EH (cell line): ENCODE measurements at places on chromosomes 16 and 17.

- peak; percentile 77 for DNase-seq
Measured at GRCh38 chr16:51175081-51175480, 24.0 kb upstream of the SALL1 start.

- peak; percentile 26 for DNase-seq
Measured at GRCh38 chr17:16100737-16101400, 101.2 kb downstream of the TTC19 start.

- peak; percentile 97 for DNase-seq
Measured at GRCh38 chr16:49643429-49644144, 212.3 kb downstream of the ZNF423 start.

GRCh38 chr16:12067714-12068401, 91.3 kb downstream of the SNX29 start:
- peak; percentile 79 for DNase-seq

GRCh38 chr17:3982541-3983017, 18.3 kb upstream of the ATP2A3 start:
- no peak for DNase-seq
